Cerebellum (tissue), 4 donors: ENCODE measurements at places on chromosomes 11 and 22. TPM values are rescaled to one million over a fixed set of nuclear protein-coding genes. Genes with fewer than 3 reads are reported as not detected.
A peak's percentile ranks its signal among the peaks of the same experiment; 100 is the strongest.

GRCh38 chr22:45584621-45585436 lies 82.1 kb downstream of the FBLN1 start:
- peak; percentile 15 for DNase-seq

GRCh38 chr22:17781319-17782031 lies 7.2 kb upstream of the BID start:
- peak; percentile 65 for DNase-seq

DNA sequence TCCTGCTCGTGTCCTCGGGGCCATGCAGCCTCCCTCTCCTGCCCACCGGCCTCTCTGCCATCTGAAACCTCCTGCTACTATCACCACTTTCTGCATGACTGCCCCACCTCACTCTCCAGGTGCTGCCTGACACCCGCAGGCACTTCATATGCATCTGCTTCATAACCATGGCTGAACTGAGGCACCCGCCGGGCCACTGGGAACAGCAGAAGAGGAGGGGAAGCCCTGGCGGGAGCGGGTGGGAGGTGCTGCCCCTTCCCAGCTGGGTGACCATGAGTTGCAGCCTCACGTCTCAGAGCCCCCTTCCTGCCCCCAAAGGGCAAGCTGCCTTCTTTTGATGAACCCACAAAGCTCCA lies 21.7 kb upstream of the PICK1 start:
- DNase-seq, result no peak

GRCh38 chr11:10540546-10540914 lies 457 bp downstream of the RNF141 start:
- peak; percentile 51 for DNase-seq

The OR2D2 gene
- 4.8 TPM for total RNA-seq

The MED19 gene
- total RNA-seq, result 15.3 TPM

The PKDREJ gene
- total RNA-seq, result under 0.01 TPM

- DNase-seq, result no peak
Measured at GRCh38 chr22:22609291-22609690, 35.1 kb upstream of the GGTLC2 start.

DNA sequence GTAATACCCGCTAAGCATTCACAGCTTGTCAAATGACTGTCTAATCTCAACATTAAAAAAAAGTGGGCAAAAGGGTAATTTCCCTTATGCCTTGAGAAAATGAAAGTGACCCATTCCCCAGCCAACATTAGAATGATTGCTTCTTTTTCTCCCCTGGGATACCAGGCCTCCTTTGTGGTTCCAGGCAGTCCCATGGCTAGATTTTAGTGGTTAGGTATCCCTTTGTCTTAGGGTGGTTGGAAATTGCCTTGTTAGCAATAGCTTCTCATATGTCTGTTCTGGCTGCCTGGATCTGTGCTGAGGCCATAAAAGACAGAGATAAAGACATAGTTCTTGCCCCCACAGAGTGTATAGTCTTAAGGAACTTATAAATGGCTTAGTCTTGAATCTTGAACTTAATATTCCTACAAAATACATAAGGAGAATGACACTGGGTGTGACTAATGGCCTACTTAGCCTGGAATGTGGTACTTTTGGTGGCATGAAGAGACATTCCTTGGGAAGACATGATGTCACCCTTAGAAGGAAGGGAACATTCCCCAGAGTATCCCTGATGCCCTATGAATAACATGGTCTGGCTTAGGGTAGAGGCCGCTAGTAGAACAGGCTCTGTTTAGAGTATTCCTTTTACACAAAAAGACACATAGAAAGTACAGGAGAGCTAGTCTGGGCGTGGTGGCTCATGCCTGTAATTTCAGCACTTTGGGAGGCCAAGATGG lies 90.3 kb downstream of the ZBTB16 start:
- no peak for DNase-seq

The DNAJB7 gene
- total RNA-seq, result not detected

DNA sequence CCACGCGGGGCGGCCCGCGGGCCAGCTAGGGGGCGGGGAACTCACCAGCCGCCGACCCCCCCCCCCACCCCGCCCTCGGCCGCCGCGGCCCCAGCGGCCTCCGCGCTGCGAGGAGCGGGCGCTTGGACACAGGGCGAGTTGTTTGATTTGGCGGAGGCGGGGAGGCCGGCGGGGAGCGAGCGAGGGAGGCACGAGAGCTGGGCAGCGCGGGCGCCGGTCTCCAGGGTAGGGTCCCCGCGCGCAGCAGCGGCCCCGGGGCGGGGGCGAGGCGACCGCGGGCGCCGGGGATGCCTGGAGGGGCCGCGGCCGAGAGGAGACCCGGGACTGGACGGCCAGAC lies 64.4 kb downstream of the NAV2 start:
- DNase-seq, result peak; percentile 27

DNA sequence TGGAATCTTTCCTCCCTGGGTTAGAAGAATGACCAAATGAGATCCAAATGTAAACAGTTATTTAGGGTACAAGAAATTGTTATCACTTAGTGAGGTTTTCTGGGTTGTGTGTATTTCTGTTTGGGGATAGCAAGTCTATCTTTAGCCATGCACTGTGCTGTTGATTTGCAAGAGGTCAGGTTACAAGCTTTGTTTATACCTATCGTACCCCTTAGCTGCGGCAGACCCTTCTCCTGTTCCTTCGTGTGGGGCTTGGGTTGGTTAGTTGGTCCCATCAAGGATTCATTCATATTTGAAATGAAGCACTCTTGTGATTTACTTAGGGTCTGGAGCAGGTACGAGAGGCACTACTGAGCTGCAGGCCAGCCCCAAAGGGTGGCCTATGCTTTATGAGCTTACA lies 72.6 kb downstream of the USP35 start:
- DNase-seq, result no peak

- DNase-seq, result no peak
Measured at GRCh38 chr22:23424031-23424430, 156.1 kb downstream of the IGLL1 start.

GRCh38 chr11:2094354-2095197 lies 44.6 kb downstream of the IGF2 start:
- DNase-seq, result no peak

The MRPL17 gene
- 17.5 TPM for total RNA-seq

- DNase-seq, result no peak
Measured at GRCh38 chr22:36211237-36211861, 9.7 kb upstream of the APOL4 start.

GRCh38 chr11:123841174-123841573 lies 35.0 kb upstream of the OR6M1 start:
- no peak for DNase-seq

The SMC1B gene
- total RNA-seq, result not detected

DNA sequence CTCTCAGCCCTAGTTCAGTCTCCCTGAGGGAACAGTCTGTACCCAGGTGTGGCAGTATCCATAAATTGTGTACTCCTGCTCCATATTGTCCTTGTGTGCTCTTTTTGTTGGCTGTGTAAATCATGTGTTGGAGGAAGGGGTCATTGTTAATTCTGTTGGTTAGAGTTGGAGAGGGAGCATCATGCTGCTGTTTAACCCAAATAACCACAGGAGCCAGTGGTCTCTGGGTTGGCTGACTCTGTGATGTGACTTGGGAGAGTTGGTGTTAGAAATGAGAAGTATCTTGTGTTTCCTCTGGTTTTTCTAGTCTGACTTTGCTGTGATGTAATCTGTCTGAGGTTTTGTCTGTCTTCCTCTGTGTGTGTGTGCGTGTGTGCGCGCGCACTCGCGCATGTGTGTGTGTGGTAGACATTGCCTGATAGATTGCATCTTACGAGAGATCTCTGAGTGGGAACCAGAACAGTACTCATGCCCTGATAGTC lies 30.5 kb downstream of the CTNND1 start:
- DNase-seq, result no peak

The CRYBB3 gene
- not detected for total RNA-seq

- DNase-seq, result no peak
Measured at GRCh38 chr22:43953988-43954785, 1.1 kb upstream of the SAMM50 start.

DNA sequence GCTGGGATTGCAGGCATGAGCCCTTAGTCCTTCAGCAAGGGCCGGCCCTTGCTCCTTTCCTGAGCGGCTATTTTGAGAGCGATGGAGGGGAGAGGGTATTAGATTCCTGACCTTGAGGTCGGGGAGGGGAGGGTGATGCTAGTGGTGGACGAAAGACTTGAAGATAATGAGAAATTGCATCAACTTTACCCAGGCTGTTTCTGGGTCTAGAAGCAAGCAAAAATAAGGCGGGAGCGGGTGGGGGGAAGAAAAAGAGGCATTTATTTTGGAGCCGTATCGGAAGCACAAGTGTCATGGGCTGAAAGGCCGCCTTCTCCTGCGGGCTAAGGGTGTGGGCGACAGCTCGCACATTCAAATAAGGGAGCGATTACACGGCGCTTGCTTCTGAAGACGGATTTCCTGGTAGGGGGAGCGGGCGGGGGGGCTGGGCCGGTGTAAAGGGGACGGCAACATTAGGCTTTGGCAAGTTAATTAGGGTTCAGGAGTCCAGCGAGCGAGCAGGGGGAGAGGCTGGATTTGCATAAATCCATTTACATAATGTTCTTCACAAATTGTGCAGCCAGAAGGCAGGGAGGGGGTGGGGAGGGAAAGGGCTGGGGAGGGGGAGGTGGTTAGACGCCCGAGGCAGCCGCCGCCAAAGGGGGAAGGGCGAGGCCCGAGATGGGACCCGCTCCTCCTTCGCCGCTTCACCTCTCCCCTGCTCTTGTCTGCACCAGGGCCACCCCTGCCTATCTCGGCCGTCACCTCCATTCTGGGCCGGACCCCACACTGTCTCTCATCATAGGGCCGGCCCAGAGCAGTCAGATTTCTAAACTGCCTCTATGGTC lies 245.9 kb downstream of the MIAT start:
- no peak for DNase-seq

The OR10A2 gene
- total RNA-seq, result not detected

DNA sequence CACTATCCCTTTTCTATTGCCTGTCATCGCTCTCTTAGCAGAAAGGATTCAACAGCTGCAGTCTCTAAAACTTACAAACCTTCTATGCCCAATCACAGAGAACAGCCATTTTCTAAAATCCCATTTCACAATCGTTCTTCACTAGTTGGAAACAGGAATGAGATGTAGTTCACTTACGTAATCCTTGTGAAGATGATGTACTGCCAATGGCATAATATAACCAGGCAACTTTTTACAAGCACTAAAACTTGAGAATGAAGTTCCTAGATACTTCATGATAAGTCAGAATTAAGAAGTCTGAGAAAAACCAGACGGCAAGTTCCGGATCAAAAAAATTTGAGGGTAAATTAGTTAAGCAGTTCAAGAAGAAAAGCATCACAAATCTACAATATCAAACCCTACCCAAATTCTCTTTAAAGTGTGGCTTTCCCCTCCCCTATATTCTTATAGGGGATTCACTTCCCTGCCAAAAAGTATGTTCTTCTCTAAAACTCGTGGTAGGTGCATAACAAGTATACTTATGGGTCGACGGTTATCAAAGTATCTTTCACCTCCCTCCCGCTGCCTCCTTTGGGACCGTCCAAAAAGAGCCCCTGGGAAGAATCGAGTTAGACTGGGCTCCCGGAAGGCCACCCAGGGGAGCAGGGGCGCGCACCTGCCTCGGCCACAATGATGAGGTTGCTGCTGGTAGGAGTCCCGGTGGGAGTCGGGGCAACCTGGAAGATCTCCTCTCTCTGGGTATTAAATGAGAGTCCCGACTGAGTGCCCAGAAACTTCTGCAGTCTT lies 666 bp downstream of the MSANTD4 start:
- DNase-seq, result no peak

GRCh38 chr11:123176785-123177184 lies 18.3 kb downstream of the CLMP start:
- DNase-seq, result no peak

GRCh38 chr22:46770151-46770641 lies 7.7 kb downstream of the TBC1D22A start:
- no peak for DNase-seq

GRCh38 chr22:36362932-36363331 lies 24.8 kb downstream of the MYH9 start:
- no peak for DNase-seq

- DNase-seq, result no peak
Measured at GRCh38 chr11:1969776-1970175, 22.6 kb downstream of the MRPL23 start.

- DNase-seq, result no peak
Measured at GRCh38 chr11:11178671-11179638, 174.1 kb downstream of the CSNK2A3 start.

GRCh38 chr11:48033918-48034341 lies 53.6 kb downstream of the PTPRJ start:
- DNase-seq, result no peak

The CHRNA10 gene
- total RNA-seq, result 1.8 TPM

GRCh38 chr22:48651981-48652538 lies 1175.6 kb downstream of the BRD1 start:
- no peak for DNase-seq

The CALCB gene
- 2.6 TPM for total RNA-seq

The SCO2 gene
- total RNA-seq, result not detected

DNA sequence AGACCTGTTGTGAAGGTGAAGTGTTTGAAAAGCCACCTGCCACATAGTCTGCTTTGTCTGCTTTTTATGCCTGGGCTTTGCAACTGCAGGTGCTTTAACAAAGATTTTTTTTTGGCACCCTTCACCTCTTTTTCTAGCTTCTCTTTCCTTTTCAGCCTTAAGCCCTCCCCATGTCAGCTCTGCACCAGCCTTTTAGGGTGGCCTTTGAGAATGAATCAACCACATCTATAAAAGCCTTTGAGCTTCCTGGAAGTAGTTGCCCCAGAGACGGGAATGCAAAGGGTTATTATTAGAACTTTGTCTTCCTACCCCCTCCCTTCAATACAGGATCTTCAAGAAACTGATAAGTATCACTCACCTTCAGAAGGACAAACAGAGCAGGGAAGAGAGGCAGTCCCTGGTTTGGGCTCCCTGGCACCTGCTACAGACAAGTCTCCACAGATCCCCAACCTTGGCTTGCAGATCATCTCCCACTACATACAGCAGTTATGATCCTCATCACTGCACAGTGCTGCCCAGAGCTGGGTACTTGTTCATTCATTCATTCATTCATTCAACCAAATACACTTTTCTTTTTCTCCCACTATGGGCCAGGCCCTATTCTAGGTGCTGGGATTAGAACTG lies 8.0 kb downstream of the PVALB start:
- no peak for DNase-seq

- DNase-seq, result no peak
Measured at GRCh38 chr11:127274328-127274676, 273.7 kb upstream of the KIRREL3 start.
